ENCODE measurements at places on chromosomes 3 and 15.

GRCh38 chr3:39333607-39334006 is 4.1 kb downstream of the CCR8 start:
- DNase-seq, result no peak

GRCh38 chr3:101857301-101857741 is 8.0 kb downstream of the NFKBIZ start:
- no peak for DNase-seq

GRCh38 chr3:52118156-52118875 is 35.9 kb downstream of the POC1A start:
- DNase-seq, result no peak

- no peak for DNase-seq
Observed at GRCh38 chr3:37527361-37527760, 334.3 kb upstream of the CTDSPL start.

- no peak for DNase-seq
Observed at GRCh38 chr3:110625201-110625747, 446.3 kb upstream of the NECTIN3 start.

- no peak for DNase-seq
Observed at GRCh38 chr3:174132421-174133042, 726.6 kb upstream of the NAALADL2 start.

DNA sequence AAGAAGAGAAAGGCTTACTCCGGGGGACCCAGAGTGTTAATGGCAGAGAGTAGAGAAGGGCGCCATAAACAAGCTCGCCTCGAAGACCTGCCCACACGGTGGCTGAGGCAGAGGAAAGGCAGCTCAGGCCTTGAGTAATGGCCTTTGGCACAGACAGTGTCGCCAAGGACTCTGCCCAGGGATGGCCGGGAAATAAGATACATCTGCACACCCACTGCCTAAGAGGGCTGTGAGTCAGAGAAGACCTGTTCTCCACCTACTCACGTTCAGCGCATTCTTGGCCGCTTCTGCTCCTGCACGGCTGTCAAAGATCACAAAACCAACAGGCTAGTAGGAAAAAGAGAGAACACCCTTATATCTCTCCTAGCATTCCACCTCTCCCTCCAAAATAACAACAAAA is 26.2 kb downstream of the RBPMS2 start:
- no peak for DNase-seq

DNA sequence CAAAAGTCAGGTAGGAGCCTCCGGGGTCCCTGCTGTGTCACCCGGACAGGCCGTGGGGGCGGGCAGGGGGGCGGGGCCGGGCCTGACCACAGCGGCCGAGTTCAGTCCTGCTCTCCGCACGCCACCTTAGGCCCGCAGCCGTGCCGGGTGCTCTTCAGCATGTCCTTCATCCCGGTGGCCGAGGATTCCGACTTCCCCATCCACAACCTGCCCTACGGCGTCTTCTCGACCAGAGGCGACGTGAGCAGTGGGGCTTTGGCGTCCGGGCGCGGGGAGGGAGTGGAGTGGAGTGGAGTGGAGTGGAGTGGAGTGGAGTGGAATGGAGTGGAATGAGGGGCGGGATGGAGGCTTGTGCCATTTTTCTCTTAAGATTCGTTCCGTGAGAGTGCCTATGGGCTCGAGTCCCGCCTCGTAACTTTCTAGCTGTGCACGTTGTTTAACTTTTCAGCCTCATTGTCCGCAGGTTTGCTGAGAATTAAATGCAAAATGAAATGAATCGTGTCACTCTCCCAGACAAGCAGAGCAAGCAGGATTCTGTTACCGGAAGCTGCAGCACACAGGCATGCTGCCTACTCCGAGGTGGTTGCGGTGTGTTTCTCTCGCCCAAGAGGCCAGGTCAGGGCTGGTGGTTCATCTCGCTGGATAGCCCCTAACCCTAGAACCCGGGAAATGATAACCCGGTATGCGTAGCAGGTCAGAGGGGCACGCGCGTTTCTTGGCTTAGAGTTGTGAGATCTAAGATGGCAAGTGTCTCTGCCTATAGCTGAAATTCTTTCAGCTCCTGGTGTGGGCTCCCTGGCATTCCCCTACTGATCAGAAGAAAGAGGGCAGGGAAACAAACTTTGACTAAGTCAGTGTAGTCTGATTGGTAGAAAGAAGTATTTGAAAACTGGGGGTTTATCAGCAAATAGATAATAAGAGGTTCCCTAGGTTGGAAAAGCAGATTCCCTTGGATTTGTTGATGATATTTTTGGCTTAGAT is at the start of gene FAH:
TSS of gene FAH (plus strand) at position 104 of the 981 bp plus-strand sequence. CDS start at position 160, 56 bp downstream.
- no peak for DNase-seq

DNA sequence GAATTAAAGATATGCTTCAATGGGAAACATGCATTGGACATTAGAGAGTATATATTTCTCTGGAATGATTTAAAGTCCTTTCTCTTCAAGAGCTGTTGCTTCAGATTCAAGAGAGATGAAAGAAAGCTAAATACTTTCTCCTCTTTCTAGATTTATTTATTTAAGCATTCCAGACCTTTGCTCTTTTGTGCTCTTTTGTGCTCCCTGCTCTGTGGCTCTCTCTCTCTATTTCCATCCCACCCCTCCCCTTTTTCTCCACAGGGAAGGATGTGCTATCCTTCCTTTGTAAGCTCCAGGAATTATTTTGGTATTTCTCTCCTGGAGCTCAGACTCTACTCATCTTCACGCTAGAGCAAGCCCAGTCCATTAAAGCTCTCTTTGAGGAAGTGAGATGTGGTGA is 871.9 kb upstream of the GBE1 start:
- DNase-seq, result no peak

DNA sequence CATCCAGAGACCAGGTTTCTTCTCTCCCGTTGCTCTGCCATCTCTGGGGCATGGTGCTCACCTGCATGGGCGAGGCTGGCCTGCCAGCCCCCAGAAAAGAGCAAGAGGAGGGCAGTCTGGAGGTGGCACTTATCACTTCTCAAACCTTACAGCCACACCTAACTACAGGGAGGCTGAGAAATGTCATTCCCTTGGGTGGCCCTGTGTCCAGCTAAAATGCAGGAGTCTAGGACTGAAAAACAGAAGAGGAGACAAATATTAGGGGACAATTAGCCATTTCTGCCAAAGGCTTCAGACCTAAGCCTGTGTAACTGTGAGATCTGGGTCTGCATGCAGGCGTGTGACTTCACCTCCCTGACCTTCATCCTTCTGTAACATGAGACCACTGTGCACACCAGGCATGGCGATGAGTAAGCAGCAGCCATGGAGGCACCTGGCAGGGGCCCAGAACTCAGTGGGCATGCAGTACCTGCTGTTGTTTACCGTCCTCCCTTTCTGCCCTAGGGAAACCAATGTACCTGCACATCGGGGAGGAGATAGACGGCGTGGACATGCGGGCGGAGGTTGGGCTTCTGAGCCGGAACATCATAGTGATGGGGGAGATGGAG is 83.4 kb downstream of the MESD start:
- DNase-seq, result peak; percentile 3

- no peak for DNase-seq
Observed at GRCh38 chr15:23083115-23083514, 43.7 kb upstream of the TUBGCP5 start.

DNA sequence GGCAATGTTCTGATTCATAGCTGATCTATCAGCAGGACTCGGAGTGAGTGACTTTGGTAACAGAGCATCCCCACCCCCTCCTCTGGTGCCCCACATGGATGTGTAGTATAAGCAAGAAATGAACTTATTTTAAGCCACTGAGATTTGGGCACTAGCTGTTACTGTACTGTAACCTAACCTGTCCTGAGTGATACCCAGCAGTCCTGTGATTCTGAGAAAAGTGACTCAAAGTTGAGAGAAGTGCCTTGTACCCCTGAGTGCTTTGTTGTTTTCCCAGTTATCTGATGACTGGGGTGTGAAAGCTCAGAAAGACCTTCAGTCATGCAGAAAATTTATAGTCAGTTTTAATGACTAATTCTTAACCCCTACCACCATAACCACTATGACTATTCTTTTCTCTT is 439.9 kb upstream of the RBMS3 start:
- no peak for DNase-seq

GRCh38 chr15:77659350-77660321 is 26.9 kb upstream of the LINGO1 start:
- DNase-seq, result no peak

- DNase-seq, result no peak
Observed at GRCh38 chr3:135260025-135260424, 465.0 kb downstream of the EPHB1 start.

DNA sequence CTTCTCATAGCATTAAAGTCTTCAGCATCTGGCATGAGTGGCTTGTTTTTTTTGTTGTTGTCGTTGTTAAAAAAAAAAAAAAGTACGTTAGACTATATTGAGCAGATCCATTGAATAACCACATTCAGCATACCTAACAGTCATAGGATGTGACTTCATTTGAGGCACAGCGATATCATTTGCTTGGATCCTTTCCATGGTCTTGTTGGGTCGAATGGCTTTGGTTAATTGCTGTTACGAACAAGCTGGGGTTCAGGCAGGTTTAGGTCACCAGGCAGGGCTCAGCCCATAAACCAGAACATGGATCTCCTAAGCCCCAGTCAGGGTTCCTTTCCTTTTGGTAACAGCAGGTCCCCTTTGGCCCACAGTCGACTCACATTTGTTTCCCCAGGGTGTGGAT is 76.2 kb downstream of the POLR2M start:
- no peak for DNase-seq

DNA sequence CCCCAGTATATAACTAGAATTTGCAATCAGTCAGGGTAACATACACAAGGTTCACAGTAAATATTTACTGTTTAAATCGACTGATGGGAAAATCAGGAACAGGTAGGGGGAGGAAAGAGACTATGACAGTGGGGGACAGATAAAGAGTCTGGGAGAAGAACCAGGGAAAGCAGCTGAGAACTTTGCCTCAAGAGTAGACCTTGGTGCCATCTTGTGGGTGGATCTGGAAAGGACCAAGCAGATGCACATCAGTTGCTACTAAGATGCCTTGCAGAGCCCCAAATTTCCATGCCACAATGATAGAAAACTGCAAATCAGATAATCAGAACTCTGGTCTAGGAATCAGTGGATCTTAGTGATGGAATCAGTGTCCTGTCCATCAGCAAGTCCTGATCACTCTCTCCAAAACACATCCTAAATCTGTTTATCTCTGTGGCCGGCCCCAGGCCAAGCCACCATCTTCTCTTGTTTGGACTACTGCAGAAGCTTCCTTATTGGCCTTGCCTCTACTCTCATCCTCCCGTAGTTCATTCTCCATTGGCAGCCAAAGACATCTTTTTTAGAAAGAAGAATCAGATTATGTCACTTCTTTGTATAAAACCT is 62.7 kb downstream of the PDE8A start:
- no peak for DNase-seq

DNA sequence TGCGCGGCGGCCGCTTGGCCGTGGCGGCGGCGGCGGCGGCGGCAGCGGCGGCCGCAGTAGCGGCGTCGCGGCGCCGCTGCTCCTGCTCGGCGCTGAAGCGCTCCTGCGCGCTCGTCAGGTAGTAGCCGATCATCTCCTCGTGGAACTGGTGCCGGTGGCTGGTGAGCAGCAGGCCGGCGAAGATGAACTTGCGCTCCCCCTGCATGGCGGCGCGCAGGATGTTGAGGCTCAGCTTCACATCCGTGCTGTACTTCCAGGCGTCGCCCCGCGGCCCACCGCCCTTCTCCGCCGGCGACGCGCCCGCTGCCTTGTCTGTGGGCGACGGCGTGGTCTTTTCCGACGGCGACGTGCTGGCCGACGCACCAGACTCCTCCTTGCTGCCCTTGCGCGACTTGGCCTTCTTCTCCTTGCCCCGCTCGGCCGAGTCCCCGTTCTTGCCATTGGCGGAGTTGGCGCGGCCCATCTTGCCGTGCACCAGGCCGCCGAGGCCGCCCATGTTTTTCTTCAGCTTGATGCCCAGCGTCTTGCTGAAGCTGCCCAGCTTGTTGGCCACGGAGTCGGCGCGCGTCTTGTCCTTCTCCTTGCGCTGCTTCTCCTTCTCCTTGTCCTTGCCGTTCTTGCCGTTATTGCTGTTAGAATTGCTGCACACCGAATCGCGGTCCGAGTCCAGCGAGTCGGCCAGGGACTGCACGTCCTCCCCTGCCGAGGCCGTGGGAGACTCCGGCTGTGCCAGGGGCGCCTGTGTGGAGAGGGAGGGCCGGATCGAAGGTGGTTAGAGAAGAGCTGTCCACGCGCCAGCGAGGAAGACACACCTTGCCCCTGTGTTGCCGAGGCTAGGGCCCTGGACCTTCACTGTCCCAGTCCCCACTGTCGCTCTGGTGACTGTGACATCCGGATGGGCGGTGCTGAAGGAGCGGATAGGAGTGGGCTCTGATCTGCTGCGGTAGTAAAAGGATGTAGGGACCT is 157.6 kb downstream of the KLF13 start:
- DNase-seq, result no peak

Data from NCI-H187 (cell line).